Left ventricle myocardium inferior (tissue), 1 donor: ENCODE measurements at places on chromosomes 11 and 22. TPM values are rescaled to one million over a fixed set of nuclear protein-coding genes. Genes with fewer than 3 reads are reported as not detected.
A peak's percentile ranks its signal among the peaks of the same experiment; 100 is the strongest.

DNA sequence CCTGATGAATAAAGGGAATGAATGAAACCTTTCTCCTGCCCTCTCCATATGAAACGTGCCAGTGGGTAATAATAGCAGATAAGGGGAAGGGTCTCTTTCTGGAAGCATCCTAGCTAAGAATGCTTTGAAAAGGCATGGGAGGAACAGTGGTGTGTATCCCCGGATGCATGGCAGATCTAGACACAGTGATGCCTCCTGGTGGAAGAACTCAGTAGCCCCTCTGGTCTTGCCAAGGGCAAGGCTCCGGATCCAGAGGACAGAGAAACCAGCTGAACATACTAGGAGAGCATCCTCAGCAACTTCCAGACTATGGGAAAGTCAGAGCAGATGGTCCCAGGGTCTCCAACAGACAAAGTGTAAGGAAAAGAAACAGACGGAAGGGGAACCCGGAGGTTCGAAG, 6.4 kb downstream of the BAIAP2L2 start:
- DNase-seq, result no peak

GRCh38 chr22:34429314-34429713, 509.0 kb upstream of the LARGE1 start:
- no peak for DNase-seq

- DNase-seq, result no peak
These were observed 556.5 kb downstream of the MN1 start for GRCh38 chr22:27245056-27245455.

DNA sequence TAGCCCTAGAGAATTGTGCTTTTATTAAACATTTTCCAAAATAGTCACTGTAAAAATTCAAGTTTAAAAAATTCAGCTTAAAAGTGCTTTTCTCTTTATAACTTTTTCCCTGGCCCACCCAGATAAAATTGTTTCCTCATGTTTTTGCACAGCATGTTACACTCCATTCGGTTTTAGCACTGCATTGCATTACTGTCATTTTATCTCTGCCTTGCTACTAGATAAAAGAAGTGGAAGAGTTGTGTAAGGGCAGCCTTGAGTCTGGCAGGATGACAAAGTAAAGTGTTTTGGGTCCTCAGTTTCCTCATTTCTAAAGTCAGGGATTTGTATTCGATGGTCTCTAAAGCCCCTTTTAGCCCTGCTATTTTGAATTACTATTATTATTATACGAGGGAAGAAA, 99.8 kb downstream of the ATM start:
- no peak for DNase-seq

GRCh38 chr11:48162885-48163268, 53.7 kb upstream of the OR4B1 start:
- no peak for DNase-seq

DNA sequence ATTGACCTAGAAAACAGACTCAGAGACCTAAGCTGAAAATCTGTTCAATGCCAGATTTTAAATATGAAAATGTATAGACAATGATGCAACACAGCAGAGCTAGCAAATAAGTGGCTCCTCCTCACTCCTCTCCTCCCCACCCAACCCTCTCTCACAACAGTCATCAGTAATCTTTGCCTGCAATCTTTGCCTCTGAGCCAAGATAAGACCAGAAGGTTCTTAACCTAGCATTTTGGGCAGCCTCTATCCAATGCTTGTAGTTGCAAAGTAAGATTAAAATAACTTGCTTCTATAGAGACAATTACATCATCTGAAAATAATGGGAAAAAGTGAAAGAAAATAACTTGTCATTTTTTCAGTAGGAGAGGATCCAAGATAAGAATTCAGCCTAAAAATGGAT, 117.3 kb downstream of the PARVA start:
- DNase-seq, result no peak

DNA sequence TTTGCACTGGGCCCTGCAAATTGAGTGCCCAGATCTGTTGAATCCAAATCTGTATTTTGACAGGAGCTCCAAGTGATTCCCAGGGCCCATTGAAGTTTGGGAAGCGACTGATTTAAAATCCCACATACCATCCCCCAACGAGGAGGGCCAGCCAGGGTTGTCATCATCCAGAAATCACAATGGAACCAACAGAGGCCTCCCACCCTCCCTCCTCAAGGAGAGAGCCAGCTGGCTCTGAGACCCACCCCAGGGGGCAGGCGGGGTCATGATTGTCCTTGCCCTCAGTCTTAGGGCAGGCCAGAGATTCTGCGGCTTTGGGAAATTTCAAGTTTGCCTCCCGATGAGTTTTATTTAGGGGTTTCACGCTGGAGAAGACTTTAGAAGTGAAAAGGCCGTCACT, 358.2 kb downstream of the MN1 start:
- DNase-seq, result peak; percentile 35

- no peak for DNase-seq
These were observed 9.7 kb downstream of the KIRREL3 start for GRCh38 chr11:126990716-126991480.

DNA sequence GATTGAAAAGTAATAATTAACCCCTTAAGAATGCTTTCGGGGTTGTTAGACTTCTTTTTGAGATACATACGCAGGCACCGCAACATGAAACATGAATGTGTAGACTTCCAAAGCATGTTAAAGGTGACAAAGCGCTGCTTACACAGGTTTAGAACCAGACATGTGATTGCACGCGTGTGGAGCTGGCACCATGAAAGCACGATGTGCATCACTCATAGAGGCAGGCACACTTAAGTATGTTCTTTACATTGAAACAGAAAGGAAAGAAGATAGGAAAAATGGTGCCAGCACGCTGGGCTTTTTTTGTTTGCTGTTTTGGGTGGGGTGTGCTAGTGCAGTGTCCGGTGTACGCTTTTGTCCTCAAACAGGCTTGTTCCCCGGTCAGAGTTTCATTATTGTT, 83.6 kb upstream of the PPARA start:
- peak; percentile 11 for DNase-seq

GRCh38 chr11:12179531-12179930, 69.1 kb downstream of the MICAL2 start:
- no peak for DNase-seq

GRCh38 chr11:133940034-133940433, 16.7 kb downstream of the IGSF9B start:
- DNase-seq, result no peak

- DNase-seq, result no peak
These were observed 86.3 kb downstream of the CCDC83 start for GRCh38 chr11:85941380-85941973.

DNA sequence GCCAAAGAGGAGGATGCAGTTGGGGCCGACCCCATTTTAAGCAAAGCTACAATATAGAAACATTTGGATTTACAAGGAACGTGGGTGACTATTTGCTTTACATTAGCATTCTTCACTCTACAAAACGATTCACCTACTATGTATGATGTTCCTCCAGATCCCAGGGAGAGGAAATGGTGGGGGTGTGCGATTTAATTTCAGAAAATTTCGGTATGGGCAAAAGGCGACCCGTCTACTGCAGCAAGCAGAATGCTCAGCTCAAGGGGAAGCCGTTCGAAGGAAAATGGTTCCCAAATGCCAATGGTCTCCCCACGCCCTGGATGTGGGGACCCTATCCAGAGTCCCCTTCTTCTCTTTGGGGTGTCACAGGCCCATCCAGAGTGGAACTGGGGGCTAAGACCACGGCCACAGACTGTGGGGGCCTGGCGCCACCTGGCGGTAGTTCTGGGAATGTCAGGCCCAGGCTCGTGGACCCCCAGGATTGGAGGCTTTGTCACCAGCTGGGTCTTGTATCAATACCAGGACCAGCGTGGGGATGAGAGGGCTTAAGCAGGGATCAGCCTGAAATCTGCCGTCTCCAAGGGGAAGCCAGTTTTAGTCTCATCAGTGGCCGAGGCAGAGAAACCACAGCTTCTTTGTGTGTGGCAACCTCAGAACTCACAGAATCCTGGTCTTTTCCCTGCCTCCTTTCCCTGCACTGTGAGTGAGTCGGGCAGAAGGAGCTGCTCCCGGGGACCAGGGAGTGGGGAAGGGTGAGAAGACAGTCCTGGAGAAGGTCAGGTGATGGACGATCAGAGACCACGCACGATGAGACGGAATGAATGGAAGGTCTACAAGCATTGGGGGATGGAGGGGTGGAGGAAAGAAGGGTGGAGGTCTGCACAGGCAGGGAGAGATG, 8.4 kb downstream of the LRRC10B start:
- DNase-seq, result no peak

- no peak for DNase-seq
These were observed 53.6 kb upstream of the GRIK4 start for GRCh38 chr11:120457996-120458395.

DNA sequence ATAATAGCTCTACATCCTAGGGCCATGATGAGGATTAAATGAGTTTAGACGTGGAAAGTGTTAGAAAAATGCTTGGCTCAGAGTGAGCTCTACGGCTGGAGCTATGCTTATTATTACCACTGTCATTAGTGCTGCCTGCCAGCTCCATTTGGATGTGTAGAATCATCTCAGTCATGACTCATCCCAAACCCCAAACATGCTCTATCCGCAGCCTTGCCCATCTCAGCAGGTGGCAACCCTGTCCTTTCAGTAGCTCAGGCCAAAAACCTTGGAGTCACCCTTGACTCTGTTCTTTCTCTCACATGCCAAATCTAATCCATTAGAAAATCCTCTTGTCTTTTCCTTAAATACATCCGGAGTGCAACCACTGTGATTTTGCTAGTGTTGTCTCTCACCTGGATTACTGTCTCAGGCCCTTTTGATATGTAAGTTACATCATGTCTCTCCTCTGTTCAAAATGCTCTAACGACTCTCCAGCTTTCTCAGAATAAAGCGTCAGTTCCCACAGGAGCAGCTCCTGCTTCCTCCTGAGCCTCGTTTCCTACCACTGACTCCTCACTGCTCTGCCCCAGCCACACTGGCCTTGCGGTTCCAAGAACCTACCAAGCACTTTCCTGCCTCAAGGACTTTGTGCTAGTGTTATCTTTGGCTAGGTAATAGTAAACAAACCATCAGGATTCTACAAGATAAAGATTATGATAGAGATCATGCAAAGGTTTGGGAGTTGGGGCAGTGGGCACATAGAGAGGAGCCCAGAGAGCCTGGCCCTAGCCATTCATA, 10.5 kb upstream of the CHRM1 start:
- DNase-seq, result no peak

DNA sequence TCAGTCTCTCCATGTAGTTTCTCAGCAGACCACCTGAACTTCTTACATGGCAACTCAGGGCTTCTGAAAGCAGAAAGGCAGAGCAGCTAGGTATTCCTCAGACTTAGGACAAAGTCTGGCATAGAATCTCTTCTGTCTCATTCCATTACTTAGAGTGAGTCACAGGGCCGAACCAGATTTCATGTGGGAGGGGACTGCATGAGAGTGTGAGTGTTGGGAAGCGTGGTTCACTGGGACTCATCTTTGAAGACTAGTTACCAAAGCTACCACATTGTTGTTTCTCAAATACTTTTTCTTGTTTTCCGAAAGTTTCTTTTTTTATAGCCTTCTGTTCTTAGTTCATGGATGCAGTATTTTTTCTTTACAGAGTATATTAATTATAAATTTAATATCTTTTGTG, 36.1 kb upstream of the SCN3B start:
- no peak for DNase-seq

DNA sequence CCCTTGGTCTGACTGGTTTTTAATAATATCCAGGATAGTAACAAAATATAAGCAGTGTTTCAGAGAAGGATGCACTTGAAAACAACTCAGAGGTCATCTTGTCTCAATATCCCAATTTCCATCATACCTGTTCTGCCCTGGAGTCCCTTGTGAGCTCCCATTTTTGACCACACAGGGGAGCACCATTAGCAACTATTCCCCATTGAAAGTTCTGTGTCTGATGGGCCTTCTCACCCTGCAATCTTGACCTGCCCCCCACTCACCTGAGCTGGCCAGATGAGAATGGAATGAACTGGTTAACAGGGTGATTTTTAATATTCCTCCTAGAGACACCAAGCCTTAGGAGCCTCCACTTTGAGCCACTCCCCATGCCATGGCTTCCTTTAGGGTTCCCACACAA, 3.8 kb upstream of the CAPN5 start:
- no peak for DNase-seq

GRCh38 chr11:65851083-65851579, 6.8 kb downstream of the CFL1 start:
- DNase-seq, result no peak

DNA sequence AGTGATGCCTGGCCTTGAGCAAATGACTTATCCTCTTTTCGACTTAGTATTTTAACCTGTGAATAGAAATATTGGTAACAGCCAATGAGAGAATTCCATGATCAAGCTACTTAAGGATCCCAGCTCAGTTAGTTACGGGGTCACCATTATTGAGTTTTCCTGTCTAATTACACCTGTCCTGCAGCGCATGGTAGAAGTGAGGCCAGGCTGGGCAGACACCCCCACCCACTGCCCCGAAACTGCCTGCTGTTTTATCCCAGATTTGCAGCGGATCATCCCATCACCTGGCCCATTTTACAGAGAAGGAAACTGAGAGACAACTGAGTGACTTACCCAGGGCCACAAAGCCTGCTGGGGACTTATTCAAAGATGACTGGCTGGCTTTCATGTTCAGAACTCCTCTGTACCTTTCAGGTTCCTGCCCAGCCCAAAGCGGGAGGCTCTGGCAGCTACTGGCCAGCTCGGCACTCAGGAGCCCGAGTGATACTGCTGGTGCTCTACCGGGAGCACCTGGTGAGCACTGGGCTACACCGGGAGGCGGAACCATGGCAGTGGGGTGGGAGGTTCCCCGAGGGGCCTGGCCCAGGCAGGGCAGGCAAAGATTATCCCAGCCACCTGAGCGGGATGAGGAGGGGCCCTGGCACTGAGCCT, 1.4 kb downstream of the MUS81 start:
- no peak for DNase-seq

- DNase-seq, result no peak
These were observed 12.4 kb upstream of the TEF start for GRCh38 chr22:41369424-41369745.

Gene CHRDL2
- 6.5 TPM for total RNA-seq

Gene ACRV1
- total RNA-seq, result not detected

Gene MIAT
- total RNA-seq, result 0.66 TPM

Gene CTSF
- 48.6 TPM for total RNA-seq

Gene INS
- total RNA-seq, result not detected

Gene SLC22A6
- total RNA-seq, result not detected

Gene VPREB1
- total RNA-seq, result not detected

Gene TEX12
- 0.22 TPM for total RNA-seq

Gene GLB1L3
- not detected for total RNA-seq

Gene RAB38
- total RNA-seq, result 0.44 TPM

Gene P4HA3
- 0.16 TPM for total RNA-seq

Gene ZNF408
- total RNA-seq, result 7.3 TPM

Gene SORL1
- total RNA-seq, result 7.1 TPM

Gene MED19
- 9.4 TPM for total RNA-seq

Gene HTR3B
- total RNA-seq, result not detected

Gene DENND5A
- total RNA-seq, result 117 TPM

Gene TBX1
- total RNA-seq, result 8.0 TPM

Gene PRR5
- 2.9 TPM for total RNA-seq
